ENCODE measurements at places on chromosomes 7 and 10. TPM values are rescaled to one million over a fixed set of nuclear protein-coding genes. Genes with fewer than 3 reads are reported as not detected.

Gene NRF1
- 19.6 TPM for polyA plus RNA-seq

Gene SUN3
- polyA plus RNA-seq: not detected

Gene KCND2
- not detected for polyA plus RNA-seq

Gene OR13A1
- polyA plus RNA-seq: 0.09 TPM

Gene PDIA4
- polyA plus RNA-seq: 78.3 TPM

Gene ASAH2
- polyA plus RNA-seq: 0.85 TPM

Gene ZNF503
- polyA plus RNA-seq: not detected

Gene SLC16A12
- polyA plus RNA-seq: not detected

Gene TMEM196
- not detected for polyA plus RNA-seq

Gene COL1A2
- not detected for polyA plus RNA-seq

Gene PNLIPRP3
- polyA plus RNA-seq: not detected

Measured in CD4-positive, CD25-positive, alpha-beta regulatory T cell (primary cell).